Iris pigment epithelial cell (primary cell): ENCODE measurements at places on chromosomes 6 and 20.

GRCh38 chr6:24431045-24431451 is 28.3 kb downstream of the MRS2 start:
- DNase-seq, result peak; percentile 52

DNA sequence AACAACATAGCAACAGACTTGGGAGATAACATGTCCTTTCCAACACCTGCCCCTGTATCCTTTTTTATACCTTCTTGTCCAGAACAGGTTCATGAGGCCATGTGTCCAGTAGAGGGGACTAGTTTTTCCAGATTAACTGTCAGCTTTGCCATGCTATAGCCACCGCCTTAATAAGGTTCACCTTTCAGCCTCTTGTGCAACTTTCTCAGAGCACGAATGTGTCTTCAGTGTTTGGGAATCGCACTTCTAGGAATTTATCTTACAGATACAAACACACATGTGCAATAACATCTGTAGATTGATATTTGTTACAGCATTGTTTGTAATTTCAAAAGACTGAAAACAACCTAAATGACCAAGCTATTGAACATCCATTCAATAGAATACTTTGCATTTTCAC is 21.4 kb downstream of the NCR2 start:
- no peak for DNase-seq

- DNase-seq, result no peak
Observed at GRCh38 chr20:4305091-4305490, 289.7 kb upstream of the RNF24 start.

DNA sequence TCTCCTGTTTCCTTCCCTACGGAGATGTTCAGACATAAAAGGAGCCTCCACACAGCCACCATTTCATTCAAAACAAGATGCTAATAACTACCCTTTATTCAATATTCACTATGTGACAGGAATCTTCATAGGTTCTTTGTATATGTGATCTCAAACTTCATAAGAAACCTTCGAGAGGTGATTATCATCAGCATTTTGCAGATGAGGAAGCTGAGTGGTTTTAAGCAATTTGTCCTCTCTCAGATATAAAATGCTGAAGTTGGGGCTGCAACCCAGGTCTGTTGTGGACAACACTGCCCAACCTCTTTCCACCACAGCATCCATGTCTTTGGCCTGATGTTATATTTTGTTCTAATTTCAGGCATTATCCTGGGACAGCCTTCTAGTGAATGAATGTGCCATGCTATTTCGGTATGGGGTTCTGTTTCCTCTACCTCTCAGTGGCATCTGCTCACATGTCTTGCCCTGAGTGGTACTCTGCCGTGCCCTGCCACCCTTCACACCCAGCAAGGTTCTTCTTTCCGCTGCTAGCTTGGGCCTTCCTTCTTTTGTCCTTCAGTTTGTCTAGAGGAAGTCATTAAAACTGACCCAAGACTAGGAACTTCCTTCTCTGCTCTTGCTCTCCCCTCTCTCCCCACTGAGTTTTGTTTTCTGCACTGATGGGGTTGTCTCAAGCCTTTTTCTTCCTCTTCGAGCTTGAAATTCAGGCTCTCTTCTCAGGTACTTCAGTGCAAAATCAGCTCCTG is 300.9 kb upstream of the PRDM1 start:
- DNase-seq, result no peak

DNA sequence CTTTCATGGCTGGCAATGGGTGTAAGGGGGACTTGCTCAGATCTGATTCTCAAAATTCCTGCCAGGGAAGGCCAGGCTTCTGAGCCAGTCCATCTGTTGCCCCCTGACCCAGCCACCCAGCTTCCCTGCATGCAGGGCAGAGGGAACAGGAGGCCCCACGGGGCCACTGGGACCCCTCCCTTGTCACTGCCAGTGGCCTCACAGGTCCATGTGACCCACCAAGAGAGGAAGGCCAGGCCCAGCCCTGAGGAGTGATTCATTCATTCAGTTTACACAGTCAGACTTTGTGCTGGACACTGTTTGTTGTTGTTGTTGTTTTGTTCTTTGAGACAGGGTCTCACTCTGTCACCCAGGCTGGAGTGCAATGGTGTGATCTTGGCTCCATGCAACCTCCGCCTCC is 39.5 kb downstream of the UBE2V1 start:
- DNase-seq, result no peak

DNA sequence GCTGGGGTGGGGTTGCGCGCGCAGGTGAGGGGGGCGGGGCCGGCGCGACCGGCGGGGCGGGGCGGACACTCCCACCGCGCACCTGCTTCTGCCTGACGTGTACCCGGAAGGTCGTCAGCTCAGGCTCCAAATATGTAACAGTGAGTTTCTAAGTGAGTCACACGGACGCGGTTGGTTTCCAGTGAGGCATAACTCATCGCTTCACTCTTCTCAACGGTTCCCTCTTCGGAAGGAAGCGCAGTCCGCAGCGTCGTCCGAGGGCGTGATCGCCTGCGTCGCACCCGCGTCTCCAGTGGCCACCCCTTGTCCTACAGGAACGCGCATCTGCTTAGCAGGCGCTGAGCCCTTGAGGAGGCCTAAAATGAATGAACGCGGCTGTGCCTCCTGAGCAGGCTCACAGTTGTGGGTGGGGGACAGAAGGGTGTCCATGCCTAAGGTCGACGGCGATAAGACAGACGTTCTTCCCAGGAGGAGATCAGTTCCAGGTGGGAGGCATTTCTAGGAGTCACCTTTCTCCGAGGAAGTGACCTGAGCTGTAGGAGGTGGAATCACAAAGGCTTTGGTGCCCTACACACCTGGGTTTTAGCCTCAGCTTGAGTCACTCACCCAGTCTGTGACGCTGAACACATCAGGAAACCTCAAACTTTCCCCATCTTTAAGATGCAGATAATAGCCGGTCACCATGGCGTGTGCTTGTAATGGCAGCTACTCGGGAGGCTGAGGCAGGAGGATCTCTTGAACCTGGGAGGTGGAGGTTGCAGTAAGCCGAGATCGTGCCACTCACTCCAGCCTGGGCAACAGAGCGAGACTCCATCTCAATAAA is 50.9 kb upstream of the EZR start:
- peak; percentile 95 for DNase-seq

DNA sequence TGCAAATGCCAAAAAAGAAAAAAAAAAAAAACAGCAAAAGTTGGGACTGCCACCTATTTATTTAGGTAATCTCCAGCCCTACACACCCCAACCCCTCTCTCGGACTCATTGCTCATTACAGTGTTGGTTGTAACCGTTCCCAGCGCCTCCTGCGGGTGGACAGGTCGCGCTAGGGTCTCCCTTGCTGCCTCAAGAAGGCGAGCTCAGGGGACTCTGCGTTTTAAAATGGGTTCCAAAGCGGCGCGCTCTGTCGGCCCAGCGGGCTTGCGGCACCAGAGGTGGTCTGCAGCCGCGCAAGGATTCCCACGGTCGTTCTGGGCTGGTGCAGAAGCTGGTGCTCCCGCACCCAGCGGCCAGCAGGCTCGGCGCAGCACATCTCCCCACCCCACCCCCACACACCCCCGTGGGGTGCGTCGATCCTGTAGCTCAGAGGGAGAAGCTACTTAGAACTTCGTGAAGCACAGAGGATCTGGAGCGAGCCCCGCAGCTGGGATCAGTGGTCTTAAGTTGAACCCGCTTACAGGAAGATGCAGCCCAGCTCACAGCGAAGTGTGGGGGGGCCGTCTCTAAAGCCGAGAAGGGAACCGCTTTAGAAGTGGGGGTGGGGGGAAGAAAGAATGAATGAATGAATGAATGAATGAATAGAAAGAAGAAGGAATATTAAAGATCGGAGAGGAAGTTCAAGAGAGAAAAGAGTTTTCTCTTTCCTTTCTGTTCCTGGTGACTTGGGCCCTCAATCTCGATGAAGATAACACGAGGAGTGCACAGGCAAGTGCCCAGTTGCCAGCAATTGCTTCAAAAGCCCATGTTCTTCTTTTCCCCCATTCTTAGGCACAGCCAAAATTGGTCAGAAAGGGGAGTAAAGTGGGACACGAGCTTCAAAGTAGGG is 780 bp downstream of the TFAP2A start:
- peak; percentile 66 for DNase-seq

- DNase-seq, result no peak
Observed at GRCh38 chr6:79238919-79239318, 4.4 kb upstream of the HMGN3 start.

DNA sequence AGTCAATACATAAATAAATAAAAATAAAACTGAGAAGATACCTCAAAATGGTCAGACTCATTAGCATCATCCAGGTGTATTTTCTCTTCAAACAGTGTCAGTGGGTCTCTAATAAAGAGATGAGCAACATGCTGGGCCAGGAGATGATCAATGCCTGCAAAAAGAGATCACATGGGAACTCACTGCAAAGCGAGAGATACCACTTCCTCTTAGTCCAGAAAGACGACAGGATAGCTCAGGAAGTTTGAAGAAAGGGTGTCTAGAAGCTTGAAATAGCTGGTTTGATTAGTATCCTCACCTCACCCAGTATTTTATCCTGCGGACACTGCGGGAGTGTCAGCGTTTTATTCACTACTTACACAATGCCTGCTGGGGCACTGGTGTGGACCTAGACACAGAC is 38.0 kb downstream of the GCLC start:
- no peak for DNase-seq

DNA sequence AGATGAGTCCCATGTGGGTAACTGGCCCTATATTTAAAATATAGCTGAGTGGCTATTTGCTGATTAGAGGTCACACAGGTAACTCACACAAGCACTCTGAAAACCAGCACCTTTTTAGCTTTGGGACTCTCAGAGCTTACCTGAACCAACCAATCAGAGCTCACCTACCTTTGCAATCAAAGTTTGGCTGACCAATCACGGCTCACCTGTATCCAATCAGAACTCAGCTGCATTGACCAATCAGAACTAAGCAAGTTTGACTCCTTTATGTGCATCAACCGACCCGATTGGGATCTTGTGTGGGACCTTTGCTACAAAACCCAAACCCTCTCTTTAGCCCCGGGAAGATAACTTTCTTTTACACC is 106.8 kb upstream of the NXT1 start:
- DNase-seq, result no peak

GRCh38 chr20:58695895-58696375 is 3.3 kb downstream of the NPEPL1 start:
- no peak for DNase-seq

DNA sequence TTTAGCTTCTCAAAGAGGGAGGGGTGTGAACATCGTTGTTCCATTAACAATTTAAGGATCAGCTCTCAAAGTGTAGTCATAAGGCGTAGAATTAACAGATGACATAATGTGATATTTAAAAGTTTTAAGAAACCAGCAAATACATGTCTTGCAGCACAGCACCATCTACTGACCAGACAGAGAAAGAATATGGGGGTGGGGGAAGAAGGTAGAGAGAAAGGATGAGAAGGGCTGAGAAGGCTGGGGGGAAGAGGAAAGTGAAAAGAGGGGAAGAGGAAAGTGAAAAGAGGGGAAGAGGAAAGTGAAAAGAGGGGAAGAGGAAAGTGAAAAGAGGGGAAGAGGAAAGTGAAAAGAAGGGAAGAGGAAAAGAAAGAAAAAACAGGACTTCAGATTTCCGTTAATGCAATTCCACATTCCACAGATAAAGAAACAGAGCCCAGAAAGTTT is 80.9 kb downstream of the HAO1 start:
- DNase-seq, result peak; percentile 73

- peak; percentile 31 for DNase-seq
Observed at GRCh38 chr6:167031082-167031709, 32.0 kb downstream of the CEP43 start.

DNA sequence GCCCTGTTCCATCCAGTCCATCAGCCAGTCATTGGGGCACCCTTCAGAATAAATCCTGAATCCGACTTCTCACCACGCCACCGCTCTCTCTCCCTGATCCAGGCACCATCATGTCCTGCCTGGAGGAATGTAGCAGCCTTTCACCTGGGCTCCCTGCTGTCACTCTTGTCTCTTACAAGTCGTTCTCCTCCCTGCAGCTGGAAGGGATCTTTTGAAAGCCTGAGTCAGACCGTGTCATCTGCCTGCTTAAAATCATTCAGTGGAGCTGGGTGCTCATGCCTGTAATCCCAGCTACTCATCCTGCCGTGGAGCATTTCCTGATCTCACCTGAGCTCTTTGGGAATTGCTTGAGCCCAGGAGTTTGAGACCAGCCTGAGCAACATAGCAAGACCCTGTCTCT is 19.2 kb upstream of the KCNG1 start:
- no peak for DNase-seq

DNA sequence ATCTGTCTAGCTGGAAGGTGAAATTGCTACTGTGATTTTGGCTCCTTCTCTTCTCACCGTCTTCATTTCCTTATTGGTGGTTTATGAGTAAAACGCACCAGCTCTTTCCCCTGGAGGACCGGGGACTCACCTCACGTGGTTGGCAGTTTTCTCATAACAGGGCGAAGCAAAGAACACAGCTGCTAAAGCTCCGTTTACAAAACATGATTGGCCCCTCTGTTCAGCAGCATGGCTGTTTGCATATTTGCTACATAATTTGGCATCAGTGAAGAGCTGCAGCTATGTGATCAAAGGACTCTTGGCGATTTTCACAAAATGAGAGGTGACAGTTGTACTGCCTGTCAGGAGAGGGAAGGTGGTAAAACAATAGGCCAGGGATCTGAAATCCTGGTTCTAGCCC is 20.5 kb upstream of the TMEM181 start:
- no peak for DNase-seq

DNA sequence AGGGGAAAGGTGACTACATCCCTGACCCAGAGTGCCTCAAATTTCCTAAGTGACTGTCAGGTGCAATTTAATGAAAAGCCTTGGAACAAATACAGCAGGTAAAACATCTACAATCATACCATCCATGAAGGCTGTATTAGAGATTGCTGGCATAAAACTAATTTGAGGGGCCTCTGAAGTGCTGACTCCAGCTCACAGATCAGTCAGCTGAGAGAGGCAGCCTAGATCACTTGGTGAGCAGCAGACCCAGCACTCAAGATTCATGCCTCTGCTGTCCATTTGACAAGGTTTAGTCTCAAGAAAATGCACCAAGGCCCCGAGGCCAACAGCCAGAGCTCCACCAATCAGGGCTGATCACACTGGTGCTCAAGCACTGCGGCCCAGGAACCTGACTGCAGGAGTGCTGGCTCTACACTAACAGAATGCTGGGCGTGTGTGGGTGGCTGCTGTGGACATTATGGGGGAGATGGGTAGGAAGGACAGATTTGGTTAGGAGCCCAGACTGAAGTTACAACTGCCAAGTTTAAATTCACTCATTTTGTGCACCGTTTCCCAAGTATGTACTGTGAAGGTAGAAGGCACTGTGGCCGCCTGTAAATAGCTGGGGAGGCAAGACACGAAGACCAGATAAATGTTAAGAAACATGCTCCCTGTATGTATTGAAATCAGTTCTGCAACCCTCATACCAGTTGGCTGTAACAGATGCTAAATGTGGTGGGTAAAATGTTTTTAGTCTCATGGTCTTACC is 28.2 kb downstream of the SNX5 start:
- no peak for DNase-seq

GRCh38 chr6:44115866-44116265 is 11.4 kb downstream of the MRPL14 start:
- DNase-seq, result peak; percentile 76

DNA sequence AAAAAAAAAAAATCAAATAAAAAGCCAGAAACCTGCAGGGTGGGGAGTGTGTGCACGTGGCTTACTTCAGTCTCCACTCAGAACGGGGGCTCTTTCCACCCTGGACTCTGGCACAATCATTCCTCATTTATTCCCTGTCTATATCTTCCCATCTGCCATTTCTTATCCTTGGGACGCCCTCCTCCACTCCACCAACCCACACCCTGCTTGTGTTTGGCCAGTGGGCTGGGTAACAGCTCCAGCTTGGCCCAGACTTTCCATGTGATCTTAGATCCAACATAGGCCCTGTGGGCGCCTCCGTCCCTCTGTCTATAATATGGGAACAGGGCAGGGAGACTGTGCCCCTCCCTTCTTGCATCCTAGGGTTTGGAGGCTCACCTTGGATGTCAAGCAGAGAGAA is 68.1 kb downstream of the CD40 start:
- no peak for DNase-seq
